Urothelium cell line (cell line): ENCODE measurements at places on chromosomes 16 and 17.

- DNase-seq = peak; percentile 81
These were observed at the start of gene NHERF2 for GRCh38 chr16:2026461-2027023. NHERF2 (plus strand) TSS chr16:2026902; CDS start chr16:2027006, 104 bp downstream.

DNA sequence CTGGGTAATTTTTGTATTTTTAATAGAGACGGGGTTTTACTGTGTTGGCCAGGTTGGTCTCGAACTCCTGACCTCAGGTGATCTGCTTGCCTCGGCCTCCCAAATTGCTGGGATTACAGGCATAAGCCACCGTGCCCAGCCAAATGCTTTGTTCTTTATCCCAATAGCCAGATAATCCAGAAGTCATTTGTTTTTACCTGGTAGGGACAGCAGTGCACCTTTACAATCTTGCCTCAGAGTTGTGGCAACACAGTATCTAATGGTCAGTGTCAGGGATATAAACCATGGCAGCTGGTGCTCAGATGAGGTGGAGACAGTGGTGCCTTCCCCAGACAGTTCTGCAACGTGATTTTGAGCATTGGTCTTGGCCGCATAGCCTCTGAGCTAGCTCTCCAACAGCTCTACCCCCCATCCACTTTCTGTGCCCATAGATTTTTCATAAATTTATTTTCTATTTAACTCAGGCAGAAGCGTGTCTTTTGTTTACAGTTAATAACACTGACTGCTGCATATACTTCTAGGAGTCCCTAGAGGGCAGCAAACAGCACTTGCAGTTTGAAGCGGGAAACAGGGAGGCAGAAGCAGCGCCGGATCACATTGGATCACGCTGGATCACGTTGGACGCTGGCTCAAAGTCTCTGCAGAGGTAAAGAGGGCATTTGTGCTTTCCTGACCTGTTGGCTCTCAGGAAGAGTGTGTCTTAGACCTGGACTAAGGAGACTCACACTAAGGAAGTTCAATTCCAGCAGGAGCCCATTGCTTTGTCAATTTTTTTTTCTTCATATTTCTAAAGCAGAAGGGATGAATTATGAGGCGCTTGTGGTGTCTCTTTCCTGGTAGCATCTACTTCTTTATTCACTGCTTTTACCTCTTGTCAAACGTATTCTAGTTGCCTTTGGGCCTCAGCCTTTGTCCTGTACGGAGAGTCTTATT is 5.1 kb upstream of the GGT6 start:
- peak; percentile 65 for DNase-seq

GRCh38 chr16:3214904-3215600 is 19.9 kb downstream of the ZNF200 start:
- no peak for DNase-seq

- DNase-seq = no peak
These were observed 21.1 kb downstream of the NXPH3 start for GRCh38 chr17:49596613-49597244.

DNA sequence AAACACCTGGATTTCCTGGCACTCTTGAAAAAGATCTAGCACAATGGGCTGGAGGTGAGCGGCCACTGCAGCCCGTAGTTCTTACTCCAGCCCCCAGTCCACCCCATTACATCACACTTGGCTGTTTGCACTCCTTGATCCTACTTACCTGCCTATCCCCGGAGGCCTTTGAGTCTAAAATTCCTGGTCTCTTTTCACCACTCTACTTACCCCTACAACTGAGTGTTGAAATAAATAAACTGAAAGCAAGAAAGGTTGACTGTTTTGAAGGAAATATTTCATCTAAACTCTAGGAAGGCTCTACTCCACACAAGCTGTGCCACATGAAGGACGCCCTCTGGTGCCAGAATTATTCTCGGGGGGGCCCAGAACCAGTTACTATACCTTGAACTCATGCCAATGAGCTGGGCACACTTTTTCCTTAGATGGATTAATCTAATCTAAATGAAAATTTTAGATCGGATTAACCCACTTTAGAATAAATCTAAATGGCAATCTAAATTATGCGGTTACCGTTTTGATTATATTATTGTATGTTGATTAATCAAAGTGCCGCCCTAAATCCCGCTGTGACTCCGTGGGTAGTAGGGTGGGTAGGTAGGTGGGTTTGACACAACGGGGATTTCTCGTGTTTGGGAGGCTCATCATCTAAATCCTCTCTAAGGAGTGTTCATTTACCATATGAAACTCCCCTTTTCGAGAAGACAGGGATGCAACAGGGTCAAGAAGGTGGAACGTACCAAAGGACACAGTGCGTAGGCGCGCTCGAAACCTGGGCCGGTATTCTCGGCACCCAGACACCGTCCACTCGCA is 651 bp upstream of the EIF1 start:
- DNase-seq = no peak

GRCh38 chr16:71885261-71885650 is 1.3 kb upstream of the ZNF821 start:
- DNase-seq = no peak

DNA sequence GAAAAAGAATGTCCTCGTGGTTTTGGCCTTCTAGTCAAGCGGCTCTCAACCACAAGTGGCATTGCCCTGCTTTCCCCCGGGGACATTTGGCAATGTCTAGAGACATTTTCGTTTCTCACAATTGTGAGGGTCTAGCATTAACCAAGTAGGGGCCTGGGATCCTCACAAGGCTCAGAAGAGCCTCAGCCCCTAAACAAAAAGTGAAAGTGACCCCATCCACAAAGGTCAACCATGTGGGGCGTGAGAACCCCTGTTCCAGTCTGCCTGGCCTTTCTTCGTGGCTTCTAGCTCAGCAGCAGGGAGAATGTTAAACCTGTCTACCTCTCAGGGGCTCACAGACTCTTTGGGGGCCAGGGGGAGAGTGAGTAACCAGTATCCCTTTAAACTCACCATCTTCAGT is 4.8 kb upstream of the RPL38 start:
- DNase-seq = no peak

DNA sequence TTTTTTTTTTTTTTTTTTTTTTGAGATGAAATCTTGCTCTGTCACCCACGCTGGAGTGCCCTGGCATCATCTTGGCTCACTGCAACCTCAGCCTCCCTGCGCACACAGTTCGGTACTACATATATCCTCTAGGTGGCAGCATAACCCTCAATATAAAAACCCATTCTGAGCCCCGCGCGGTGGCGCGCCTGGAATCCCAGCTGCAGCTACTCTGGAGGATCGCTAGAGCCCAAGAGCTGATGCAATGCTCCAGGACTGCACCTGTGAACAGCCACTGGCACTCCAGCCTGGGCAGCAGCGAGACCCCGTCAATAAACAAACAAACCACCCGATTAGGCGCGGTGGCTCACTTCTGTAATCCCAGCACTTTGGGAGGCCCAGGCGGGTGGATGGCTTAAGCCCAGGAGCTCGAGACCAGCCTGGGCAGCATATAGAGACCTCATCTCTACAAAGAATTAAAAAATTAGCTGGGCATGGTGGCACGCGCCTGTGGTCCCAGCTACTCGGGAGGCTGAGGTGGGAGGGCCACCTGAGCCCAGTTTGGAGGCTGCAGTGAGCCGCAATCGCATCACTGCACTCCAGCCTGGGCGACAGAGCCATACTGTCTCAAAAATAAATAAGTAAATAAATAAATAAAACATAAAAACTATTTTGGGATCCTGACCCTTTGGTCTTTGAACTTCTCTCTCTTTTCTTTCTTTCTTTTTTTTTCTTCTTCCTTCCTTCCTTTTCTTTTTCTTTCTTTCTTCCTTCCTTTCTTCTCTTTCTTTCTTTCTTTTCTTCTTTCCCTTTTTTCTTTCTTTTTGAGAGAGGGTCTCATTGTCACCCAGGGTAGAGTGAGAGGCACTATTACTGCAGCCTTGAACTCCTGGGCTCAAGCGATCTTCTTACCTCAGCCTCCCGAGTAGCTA is 15.4 kb upstream of the AKAP10 start:
- DNase-seq = peak; percentile 82

DNA sequence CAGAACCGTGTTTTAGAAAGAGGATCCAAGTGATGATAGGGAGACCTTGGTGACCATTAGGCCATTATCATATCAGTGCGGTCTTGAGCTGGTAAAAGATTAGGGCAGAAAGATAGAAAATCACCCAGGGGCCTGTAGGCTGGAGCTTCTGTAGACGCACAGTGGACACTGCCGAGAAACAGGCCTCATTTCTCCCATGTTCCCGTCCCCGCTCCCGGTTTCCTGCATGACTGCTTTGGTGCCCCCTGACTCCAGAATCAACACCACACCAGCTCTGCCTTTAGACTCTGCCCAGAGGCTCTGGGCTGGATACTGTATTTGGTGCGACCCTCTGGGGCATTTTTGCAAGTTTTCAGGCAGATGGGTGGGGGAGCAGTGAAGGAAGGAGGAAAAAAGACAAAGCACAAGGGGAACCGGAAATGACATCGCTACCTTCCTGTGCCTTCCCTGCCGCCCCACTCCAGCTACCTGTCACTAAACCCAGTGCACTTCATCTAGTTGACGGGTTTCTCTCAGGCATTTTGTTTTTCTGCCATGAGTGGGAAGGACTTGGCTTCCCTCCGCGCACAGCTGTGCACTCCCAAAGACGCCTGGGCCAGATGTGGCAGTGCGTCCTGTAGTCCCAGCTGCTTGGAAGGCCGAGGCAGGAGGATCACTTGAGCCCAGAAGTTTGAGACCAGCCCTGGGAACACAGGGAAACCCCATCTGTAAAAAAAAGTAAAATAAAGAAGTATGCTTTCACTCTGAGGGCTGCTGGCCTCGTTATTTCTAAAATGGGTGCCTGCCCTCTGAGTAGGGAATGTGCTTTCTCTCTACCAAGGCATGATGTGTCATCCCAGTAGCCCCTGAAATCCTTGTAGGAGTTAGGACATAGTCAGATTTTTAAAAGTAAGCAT is 214.1 kb downstream of the RPTOR start:
- no peak for DNase-seq

GRCh38 chr16:70342016-70342415 is 4.7 kb upstream of the DDX19A start:
- no peak for DNase-seq

DNA sequence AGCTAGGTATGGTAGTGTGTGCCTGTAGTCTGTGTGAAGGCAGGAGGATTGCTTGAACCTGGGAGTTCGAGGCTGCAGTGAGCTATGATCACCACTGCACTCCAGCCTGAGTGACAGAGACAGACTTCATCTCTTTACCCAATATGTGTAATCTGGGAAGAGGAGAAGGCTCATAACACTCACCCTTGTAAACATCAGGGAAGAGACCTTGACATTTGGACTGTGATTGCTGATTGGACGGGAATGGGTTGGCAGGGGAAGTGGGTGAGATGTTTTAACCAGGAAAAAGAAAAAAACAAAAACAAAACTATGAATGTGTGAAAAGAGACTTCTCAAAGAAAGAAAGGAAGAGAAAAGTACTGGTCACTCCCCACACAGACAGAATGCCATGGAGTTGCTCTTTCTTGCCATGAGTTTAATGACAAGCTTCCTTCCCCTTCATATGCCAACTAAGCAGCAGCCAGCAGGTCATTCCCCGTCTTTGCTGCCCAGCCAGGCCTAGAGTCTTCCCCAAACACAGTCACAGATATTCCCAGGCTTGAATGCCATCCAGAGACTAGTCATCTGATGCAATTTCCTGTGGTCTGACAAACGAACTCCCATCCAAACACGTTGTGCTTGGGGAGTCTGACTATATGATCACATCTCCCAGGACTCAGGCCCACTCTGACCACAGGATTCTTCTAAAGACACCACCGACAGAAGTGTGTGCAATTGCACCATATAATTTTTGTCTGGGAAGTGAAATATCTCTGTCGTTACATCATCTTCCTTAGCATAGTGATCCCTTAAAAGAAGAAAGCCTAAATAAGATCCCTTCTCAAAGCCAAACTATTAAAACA is 3.6 kb upstream of the XAF1 start:
- DNase-seq = peak; percentile 83

DNA sequence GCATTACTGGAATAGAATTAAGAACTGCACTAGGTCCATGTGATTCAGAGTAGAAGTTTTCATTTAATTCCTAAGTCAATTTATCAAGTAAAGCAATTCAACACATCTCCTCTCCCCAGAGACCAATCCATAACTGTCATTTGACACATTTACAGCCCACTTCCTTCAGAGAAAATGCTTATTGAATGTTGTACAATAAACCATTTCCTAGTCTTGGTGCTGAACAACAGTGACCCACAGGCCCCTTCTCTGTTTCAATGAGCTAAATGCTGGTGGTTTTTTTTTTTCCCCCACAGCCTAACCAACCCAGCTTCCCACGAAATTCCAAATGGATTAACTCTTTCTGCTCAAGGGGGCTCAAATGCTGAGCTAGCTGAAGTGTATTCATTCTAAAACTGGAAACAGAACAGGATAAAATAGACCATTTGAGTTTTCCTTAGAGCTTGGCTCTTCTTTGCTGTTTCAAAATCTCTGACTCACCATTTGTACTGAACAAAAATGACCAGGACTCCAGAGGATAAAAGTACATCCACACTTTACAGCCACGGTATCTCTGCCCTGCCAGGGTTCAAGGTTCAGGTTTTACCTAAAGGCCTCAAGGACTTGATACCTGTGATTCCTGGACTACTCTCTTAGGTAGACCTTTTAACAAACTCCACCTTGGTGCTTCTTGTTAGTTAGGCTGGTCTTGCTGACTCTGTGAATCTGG is 62.3 kb downstream of the TMEM100 start:
- no peak for DNase-seq

GRCh38 chr16:27152121-27152520 is 51.2 kb upstream of the KDM8 start:
- no peak for DNase-seq

GRCh38 chr17:20008242-20009051 is 712 bp upstream of the SPECC1 start:
- peak; percentile 47 for DNase-seq

DNA sequence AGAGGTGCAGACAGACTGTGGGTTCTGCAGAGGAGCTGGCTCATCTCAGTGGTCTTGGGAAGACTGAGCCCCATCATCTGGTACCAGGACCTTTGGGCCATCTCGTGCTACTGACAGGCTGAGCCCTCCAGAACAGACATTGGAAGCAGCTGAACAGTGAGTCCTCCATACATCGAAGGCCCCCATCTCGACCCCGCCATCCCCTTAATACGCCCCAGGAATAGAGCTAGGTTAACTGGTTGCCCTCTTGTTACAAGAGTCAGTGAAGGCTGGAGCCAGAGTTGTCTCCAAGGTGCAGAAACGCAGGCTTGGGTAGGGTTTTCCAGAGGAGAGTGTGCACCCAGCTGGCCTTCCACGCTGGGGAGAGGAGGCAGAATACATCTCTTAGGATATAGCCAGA is 76.0 kb downstream of the N4BP1 start:
- no peak for DNase-seq

DNA sequence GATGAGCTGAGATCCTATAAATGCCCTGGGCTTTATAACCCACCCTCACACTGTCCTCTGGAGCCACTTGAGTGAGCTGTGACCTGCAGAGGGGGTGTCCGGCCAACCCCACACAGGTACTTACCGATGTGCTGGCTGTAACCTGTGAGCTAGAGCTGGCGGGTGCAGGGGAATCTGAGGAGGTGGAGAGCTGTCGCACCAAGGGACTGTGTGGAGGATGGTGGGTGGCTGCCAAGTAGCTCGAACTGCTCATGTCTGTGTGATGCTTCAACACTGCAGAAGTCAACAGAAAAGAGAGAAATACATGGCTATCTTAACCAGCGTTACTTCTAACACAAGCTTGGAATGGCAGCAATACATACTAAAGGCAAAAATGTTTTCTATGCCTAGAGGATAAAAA is 39.4 kb downstream of the STH start:
- no peak for DNase-seq
